ENCODE measurements at places on chromosomes 5 and 9.

DNA sequence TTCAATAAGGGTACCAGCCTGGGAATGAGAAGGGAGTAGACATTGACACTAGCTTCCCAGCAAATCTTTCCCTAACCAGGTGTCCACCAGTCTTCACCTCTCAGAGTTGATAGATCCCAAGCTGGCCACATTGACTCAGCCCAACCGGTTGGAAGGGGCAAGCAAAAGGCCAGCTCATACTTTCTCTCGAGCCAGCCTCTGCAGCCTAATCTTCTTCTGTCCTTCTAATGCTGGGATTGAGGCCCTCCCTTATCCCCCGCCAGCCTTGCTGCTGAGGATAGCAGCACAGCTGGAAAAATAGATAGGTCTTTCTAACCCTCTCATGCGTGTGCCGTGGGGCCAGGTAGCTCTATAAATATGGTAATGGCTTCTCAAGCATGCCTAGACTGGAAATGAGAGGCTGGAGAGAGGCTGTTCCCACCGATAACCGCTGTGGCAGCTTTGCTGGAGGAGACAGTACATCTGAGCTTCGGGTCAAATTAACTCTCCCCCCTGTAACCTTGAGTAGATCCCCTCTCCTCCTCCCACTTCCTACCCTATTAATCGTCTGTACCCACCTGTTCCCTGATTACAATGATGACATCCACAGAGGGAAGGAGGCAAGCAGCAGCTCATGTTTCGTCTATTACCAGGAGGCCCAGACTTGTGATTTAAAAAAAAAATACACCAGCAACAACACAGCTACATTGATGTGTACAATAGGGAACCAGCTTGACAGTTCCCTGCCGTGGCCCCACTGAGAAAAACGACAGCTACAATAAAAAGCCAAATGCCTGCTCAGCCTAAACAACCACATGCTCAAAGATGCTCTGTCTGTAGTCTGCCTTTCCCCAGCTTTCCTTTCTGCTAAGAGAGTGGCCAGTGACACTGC lies 219.9 kb upstream of the BRINP1 start:
- no peak for DNase-seq

DNA sequence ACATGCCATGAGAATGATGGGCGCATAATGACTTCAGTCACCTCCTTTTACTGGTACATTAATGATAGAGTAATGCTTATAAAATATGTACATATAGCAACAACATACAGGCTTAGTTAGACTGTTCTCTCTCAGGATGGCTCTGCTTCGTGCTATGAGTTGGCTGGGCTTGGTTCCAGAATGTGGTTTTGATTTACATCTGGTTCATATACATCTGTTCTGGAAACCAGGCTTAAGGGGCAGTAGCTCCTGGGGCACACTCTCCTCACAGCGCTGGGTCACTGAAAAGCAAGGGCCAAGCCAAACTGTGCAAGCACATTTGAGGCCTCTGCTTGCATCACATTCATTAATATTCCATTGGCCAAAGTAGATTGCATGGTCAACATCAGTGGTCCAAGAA lies 44.9 kb downstream of the PCSK1 start:
- DNase-seq, result no peak

- no peak for DNase-seq
Measured at GRCh38 chr9:96302021-96302420, at the start of gene HSD17B3. Gene HSD17B3 (minus strand): TSS chr9:96302176. CDS start chr9:96302104, 72 bp downstream.

DNA sequence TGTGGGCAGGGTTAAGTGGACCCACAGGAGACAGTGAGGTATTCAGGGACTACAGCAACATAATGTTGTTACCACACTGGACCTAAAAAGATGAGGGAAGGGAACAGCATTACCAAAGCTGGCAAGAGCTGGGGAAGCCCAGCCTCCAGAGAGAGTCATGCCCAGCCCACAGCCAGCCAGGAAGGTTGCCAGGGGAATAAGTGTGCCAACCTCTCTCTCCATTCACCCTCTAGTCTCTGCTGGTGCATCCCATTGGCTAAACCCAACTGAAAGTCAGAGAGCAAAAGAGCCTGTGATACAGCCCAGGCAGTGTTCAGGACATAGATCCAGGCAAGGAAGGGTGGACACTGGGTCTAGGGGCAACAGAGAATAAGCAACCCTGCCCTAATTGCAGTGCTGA lies 35.8 kb upstream of the AFAP1L1 start:
- no peak for DNase-seq

- no peak for DNase-seq
Measured at GRCh38 chr9:121222524-121223171, 21.0 kb upstream of the RAB14 start.

DNA sequence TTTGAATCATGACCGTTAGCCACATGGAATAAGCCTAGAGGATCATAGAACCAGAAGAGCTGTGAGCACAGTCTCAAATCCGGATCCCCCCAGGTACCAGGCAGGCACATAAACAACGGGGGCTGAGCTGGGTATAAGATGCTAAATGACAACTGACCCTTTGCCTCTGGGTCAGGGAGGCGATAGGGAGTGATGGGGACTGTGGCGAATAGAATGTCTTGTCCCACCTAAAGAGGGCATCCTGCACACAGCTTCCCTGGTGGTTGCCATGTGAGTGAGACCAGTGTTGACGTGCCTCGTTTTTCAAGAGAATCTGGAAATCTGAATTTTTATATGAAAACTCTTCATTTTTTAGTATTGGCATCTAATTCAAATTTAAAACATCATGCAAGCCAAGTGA lies 33.6 kb downstream of the SLC6A7 start:
- no peak for DNase-seq

- DNase-seq, result no peak
Measured at GRCh38 chr9:101508211-101508610, 25.4 kb upstream of the RNF20 start.

- DNase-seq, result no peak
Measured at GRCh38 chr9:128405780-128406171, 14.9 kb upstream of the CERCAM start.

GRCh38 chr5:39062530-39062929 lies 11.7 kb downstream of the RICTOR start:
- no peak for DNase-seq

- no peak for DNase-seq
Measured at GRCh38 chr5:78475370-78475769, 115.0 kb downstream of the SCAMP1 start.

DNA sequence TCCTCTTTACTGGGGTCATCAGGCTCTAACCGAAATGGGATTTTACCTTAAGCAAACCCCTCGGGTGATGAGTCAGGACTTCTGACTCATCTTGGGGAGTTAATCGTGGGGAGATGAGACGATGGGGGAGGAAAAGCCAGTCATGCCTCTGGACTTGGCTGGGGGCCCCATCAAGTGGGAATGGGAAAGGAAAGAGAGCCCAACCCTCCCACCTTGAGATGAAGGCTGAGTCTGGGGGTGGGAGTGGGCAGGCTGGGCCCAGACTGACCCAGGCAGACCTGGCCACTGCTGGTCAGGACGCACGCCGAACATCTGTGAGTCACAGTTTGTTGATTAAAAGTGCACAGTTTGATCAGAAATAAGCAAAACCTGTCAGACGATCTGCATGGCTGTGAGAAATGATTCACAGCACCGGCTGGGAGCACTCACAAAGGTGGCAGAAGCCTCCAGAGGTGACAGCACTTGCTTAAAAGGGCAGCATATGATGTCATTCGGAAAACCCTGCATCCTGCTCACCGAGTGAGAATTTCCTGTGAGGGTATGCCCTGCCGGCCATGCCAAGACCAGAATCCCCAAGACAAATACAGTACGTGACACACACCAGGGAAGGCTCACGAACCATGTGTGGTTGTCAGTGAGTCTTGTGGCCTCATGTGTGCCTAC lies 50.0 kb upstream of the SLC25A51 start:
- DNase-seq, result no peak

GRCh38 chr5:130333089-130333488 lies 428.8 kb downstream of the CHSY3 start:
- DNase-seq, result no peak

DNA sequence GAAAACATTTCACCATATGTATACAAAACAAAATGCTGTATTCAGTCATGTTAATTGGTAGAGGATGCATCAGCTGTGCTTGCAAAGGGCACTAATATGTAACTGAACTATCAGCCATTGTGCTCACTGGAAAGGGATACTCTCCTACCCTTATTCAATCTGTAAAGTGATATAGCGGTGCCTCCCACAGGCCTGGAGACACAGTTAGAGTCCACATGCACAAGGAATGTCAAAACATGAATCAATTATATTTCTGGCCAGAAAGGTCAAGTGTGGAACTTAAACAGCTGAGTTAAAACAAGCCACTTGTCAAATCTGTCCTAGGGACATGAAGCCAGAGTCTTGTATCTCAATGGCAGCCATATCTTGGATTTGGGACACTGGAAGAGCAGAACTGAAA lies 71.2 kb upstream of the IZUMO3 start:
- no peak for DNase-seq

DNA sequence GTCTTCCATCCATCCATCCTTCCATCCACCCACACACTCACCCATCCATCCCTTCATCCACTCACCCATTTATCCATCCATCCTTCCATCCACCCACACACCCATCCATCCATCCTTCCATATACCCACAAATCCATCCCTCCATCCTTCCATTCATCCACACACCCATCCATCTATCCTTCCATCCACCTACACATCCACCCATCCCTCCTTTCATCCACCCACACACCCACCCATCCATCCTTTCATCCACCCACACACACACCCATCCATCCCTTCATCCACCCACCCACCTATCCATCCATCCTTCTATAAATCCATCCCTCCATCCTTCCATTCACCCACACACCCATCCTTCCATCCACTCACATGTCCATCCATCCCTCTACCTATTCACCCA lies 23.6 kb downstream of the DRD1 start:
- no peak for DNase-seq

- DNase-seq, result no peak
Measured at GRCh38 chr9:27368316-27368985, 71.5 kb upstream of the EQTN start.

DNA sequence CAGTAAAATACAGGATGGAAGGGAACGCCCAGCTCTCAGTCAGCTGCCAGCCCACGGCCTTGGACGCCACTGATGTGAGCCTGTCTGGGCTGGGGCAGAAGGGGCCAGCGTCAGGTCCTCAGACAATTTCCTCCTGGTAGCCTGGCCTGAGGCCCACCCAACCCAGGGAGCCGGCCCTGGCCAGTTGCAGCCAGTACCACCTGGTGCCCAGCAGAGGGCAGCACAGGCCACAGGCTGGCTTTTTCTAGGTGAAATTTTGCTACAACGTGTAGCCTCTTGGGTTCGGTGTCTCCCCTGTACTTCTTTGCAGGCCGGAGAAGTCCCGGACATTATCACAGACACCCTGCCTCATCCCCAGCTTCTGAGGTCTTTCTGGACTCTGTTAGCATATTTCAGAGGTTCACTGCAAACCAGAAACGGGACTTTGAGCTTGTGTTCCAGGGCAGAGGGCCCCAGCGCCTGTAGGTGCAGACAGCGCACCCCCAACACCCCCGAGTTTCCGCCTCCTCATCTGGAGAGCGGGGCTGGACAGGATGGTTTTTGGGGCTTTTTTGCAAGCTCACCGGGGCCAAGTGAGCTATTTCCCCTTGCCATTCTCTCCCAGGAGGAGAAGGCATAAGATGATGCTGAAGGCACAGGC lies 45.9 kb upstream of the KCNMB1 start:
- DNase-seq, result peak; percentile 70

DNA sequence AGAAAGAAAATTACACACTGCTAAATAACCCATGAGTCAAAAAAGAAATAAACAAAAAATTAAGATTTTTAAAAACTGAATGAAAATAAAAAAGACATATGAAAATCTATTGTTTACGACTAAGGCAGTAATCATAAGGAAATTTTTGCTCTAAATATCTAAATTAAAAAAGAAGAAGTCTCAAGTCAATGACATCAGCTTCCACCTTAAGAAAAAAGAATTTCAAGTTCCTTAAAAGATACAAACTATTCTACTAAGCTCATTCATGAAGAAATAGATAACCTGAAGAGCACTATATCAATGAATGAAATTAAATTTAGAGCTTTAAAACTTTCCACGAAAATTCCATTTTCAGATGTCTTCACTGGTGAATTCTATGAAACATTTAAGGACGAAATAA lies 15.7 kb upstream of the STARD4 start:
- no peak for DNase-seq

DNA sequence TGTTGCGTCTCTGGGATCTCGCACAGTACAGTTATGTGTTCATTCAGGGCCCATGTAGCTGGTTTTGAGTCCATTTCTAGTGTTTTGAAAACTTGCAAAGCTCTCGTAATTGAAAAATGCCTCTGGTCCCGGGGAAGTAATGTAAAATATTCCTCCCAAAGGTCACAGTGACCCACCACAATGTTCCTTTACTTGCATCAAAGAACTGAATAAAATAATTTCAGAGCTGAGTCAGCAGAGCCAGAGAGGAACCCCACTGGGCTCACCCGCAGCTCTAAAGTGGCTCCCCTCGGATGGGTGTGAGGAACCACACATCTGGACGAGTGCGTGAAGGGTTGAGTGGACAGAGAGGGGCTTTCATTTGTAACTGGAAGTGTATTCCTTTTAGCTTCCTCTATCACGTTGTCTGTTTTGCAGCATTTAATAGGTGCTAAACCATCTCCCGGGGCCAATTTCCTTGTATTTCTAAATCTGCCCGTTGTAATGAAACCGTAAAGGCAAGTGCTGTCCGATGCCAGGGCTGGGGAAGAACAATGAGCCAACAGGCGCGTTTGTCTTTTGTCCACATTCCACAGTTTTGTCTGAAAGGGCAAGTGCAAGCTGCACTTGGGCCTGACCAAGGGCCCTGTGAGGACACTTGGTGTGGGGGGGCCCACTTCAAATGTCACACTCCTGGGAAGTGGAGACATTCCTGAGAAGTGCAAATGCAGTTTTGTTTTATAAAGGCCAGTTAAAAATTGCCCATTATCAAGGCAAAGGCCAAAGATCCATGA lies 29.9 kb downstream of the COL5A1 start:
- DNase-seq, result no peak

DNA sequence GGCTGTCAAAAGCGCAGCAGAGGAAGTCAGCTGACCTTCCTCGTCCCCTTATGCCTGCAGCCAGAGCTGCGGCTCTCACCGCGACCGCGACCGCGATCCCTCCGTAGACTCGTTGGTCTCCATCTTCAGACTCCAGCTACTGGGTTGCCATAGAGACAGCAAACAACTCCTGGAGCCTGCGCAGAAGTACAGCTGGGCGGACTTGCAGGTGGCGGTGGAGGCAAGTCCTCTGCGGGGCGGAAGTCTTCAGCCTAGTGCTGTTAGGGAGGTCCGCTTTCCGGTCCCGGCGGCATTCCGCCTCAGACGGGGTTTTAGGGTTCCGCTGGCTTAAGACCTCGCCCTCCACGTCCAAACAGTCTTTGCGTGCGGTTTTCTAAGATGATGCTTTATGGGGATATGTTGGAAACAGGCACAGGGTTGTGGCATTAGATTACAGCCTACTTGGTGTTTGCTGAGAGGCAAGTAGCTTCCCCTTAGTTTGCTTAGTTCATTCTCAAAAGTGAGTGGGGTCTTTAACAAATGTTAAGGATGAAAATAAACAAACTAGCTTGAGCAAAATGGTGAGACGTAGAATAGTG lies at the start of gene SPAG8:
TSS of gene SPAG8 (minus strand) at position 238 of the 578 bp plus-strand sequence. CDS start at position 123, 115 bp downstream.
- peak; percentile 85 for DNase-seq

GRCh38 chr9:94780516-94780950 lies 54.0 kb downstream of the AOPEP start:
- no peak for DNase-seq

Data from liver (tissue), 10 donors.